GDM1 (cell line): ENCODE measurements at places on chromosomes 7 and 10.

DNA sequence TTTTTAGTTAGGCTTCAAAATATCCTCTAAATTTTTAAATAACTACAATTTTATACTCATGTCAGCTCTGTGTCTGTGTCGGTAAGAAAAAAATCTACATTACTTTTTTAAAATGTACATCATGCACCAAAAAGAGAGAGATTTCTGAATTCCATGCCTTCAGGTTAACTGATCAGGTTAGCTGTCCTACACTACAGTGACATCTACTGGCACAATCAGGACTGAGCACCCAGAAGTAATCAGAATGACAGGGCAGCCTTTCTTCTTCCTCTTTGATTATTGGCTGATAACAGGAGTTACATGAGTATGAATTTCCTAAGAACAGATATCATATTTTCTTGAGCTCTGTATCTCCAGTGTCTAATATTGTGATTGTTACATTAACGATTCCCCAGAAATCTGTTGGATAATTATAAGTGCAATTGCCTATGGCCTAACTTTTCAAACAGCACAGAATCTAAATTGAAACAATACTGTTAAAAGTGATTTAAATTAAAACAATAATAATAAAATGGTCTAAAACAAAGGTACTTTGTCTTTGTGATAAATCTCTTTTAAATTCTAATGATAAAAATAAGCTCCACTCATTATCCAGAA lies 41.8 kb upstream of the HYCC1 start:
- DNase-seq: peak; percentile 48

DNA sequence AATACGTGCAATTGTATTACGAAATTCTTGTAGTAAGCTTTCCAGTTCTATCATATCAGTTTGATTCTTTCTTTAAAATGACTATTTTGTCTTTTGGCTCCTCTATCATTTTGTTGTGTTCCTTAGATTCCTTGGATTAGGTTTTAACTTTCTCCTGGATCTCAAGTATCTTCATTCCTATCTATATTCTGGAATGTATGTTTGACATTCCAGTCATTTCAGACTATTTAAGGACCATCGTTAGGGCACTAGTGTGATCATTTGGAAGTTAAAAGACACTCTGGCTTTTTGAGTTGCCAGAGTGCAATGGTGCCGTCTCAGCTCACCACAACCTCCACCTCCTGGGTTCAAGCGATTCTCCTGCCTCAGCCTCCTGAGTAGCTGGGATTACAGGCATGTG lies 45.7 kb upstream of the SFTPD start:
- no peak for DNase-seq

DNA sequence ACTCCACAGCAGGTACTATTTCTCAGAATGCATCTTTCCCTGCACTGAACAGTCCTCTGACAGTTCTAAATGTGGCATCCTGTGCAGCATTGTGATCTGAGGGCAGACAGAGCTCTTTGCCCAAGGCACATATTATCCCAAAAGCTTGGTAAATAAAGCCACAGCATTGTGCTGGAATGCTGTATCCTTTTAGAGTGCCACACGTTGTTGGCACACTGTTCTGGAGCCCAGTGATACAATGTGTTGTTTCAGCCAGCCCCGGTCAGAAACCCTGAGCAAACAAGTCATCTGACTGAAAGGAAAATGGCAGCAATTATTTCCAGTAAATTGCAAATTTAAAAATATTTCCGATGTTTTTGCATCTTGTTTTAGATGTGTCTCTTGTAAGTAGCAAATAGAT lies 45.4 kb downstream of the NAMPT start:
- no peak for DNase-seq

- DNase-seq: no peak
Observed at GRCh38 chr7:42175834-42176723, 60.9 kb downstream of the GLI3 start.

DNA sequence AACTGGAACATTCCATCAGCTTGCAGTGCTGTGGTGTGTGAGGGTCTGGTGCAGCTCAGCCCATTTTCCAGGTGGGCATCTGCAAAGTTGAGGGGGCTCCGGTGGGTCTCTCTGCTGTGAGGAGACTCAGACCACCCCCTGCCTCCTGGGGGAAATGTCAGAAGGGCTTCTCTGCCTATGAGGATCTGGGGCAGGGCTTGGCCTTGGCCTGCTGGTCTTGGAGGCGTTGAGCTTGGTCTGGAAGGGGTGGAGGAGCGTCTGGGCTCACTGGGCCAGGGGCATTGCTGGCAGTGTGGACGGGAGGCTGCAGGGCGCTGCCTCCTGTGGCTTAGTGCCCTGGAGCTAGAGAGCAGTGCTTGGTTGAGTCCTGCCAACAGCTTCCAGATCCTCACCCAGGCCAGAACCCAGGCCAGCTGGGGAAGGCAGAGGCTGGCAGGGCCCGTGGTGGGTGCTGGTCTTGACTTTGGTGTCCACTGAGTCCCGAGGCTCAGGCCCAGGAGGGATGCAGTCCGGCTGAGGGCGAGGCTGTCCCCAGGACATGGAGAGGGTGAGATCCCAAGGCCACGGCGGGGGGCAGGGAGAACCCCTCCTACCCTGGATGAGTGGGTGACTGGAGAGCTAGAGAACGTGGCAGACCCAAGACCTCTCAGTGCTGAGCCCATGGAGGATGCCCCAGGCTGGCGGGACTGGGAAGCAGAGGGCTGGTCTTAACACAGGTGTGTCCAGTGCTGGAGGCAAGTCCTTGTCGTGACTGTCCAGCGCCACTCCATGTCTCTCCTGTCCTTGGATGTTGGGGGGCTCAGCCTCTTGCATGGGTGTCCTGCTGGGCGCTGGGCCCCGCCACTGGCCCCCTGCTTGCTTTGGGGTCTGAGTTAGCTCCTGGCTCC lies 2.8 kb downstream of the SPRN start:
- DNase-seq: no peak

GRCh38 chr7:24741679-24742505 lies 15.4 kb downstream of the GSDME start:
- no peak for DNase-seq

GRCh38 chr7:144941127-144941526 lies 105.3 kb upstream of the TPK1 start:
- no peak for DNase-seq

GRCh38 chr7:106947244-106947728 lies 82.2 kb downstream of the PIK3CG start:
- DNase-seq: peak; percentile 43

DNA sequence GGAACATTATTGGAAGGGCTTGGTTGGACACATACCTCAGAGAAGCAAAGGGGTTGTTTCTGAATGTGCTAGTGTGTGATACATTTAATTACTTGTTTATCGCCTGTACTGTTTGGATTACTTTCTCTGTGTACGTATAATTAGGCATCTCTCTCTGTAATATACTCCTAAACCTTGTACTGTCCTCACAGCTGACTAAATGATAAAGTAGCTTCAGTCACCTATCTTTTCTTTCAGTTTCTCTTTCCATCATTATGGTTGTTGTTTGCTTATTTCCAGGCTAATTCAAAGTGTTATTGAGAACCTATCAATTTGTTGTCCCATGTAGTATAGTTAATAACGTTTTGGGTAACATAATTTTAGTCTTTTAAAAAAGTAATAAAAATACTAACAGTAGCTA lies 34.0 kb downstream of the MXI1 start:
- no peak for DNase-seq

DNA sequence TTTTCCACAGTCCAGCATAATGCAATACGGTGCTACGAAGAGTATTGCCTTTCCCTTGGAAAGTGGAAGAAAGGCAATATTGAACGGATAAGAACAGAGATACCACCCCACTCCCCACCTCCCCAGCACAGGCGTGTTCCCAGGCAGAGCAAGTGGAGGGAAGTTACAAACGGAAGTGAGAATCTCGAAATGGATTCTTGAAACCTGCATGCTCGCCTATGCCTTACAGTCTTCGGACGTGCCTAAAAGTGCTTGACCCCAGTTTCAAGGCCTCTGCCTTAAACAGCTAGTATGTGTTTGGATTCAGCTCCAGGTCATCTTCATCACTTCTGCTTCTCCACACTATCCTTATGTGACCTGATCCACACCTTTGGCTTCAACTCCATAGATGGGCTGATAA lies 35.0 kb upstream of the USP6NL start:
- no peak for DNase-seq

DNA sequence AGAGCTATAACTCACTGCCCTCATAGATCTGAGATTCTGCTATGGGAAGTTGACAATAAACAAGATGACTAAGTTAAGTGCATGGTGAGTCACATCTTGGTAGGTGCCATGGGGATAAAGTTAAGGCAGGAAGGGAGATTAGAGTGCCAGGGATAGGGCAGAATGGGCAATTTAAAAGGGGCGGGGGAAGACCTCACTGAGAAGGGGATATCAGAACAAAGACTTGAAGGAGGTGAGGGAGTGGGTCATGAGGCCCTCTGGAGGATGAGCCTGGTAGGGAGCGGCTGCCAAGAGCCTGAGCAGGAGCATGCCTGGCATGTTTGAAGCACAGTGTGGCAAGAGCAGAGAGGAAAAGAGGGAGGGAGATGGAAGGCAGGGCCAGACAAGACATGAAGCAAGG lies 34.8 kb upstream of the INMT start:
- no peak for DNase-seq

- DNase-seq: no peak
Observed at GRCh38 chr10:8665322-8665721, 610.8 kb downstream of the GATA3 start.

- DNase-seq: no peak
Observed at GRCh38 chr10:110216240-110216639, 8.8 kb downstream of the MXI1 start.

GRCh38 chr7:22406715-22407114 lies 49.8 kb upstream of the RAPGEF5 start:
- DNase-seq: no peak

DNA sequence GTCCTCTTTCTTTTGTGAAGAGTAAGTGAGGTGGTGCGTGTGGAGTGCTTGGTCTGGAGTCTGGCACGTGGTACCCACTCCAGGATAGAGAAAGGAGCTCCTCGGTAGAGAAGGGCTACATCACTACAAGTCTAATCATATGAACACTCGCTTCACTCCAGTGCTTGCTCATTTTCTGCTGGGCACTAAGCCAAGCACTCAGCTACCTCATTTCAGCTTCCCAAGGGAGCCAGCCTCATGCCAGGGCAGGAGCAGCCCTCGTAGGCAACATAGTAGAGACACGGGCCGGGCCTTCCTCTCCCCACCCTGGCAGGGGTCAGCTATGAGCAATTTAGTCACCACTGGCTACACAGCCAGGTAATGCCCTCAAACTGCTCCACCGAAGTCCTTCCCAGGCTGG lies 11.4 kb upstream of the HSPA12A start:
- DNase-seq: no peak

DNA sequence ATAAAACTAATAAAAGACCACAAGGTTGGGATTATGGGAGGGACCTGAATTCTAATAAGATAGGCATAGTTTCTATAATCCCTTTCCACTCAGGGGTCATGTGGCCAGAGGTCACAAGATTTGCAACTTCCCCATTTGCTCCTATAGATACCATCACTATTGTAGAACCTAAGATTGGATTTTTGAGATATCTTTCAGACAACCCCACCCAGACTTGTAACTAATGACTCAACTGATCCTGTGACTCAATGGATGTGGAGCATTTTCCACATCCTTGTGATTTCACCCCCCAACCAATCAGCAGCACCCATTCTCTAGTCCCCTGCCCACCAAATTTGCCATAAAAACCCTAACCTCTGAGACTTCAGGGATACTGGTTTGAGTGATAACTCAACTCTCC lies 51.9 kb upstream of the PIK3AP1 start:
- no peak for DNase-seq
